Dermis microvascular lymphatic vessel endothelial cell (primary cell): ENCODE measurements at places on chromosomes 7 and 10. TPM values are rescaled to one million over a fixed set of nuclear protein-coding genes. Genes with fewer than 3 reads are reported as not detected.

The WASHC2C gene
- total RNA-seq = 24.5 and 26.6 TPM in 2 replicates

The MUC3A gene
- 0.13 TPM in 1 of 2 replicates, not detected in the other for total RNA-seq

The CFAP70 gene
- 0.13 and 0.26 TPM in 2 replicates for total RNA-seq

The CHCHD3 gene
- 47.5 and 60.1 TPM in 2 replicates for total RNA-seq

The ZNF680 gene
- total RNA-seq = 6.4 and 9.5 TPM in 2 replicates

The CFAP69 gene
- total RNA-seq = 0.63 and 0.90 TPM in 2 replicates

The PYROXD2 gene
- 2.3 and 3.3 TPM in 2 replicates for total RNA-seq
